ENCODE measurements at places on chromosomes 7 and 10. TPM values are rescaled to one million over a fixed set of nuclear protein-coding genes. Genes with fewer than 3 reads are reported as not detected.

- H3K4me3 ChIP-seq, result no peak overlapping the region
- DNase-seq, result no peak
- no peaks in the 10 kb centered on the region for H3K36me3 ChIP-seq
- no peak overlapping the region for H3K27ac ChIP-seq
- peaks cover 10% of the 10 kb centered on the region for H3K27me3 ChIP-seq
Observed at GRCh38 chr10:132884691-132885271, 57.6 kb downstream of the CFAP46 start.

GRCh38 chr7:84701524-84702306, 485.1 kb downstream of the SEMA3D start:
- H3K36me3 ChIP-seq, result no peaks in the 10 kb centered on the region
- no peak overlapping the region for H3K4me3 ChIP-seq
- H3K27ac ChIP-seq, result no peak overlapping the region
- DNase-seq, result no peak
- no peaks in the 10 kb centered on the region for H3K4me1 ChIP-seq
- H3K27me3 ChIP-seq, result no peaks in the 10 kb centered on the region

DNA sequence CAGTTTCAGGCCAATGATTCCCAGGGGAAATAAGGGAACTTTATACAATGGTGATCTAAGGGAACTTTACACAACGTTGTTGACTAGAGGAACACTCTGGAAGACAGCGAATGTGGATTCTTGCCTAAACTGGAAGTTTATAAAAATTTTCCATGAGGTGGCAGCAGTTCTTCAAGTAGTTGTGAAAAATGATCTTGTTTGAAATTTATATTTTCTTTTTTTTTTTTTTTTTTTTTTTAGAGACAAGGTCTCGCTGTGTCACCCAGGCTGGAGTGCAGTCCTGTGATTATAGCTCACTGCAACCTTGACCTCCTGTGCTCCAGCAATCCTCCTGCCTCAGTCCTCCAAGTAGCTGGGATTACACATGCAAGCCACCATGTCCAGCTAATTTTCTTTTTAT, 32.1 kb upstream of the GTF2I start:
- DNase-seq, result no peak
- H3K4me1 ChIP-seq, result peaks cover 2% of the 10 kb centered on the region
- H3K4me3 ChIP-seq, result no peak overlapping the region
- no peaks in the 10 kb centered on the region for H3K27me3 ChIP-seq
- H3K36me3 ChIP-seq, result no peaks in the 10 kb centered on the region
- no peak overlapping the region for H3K27ac ChIP-seq

SPDYE6 gene
- not detected for total RNA-seq

GPER1 gene
- total RNA-seq, result not detected

DNA sequence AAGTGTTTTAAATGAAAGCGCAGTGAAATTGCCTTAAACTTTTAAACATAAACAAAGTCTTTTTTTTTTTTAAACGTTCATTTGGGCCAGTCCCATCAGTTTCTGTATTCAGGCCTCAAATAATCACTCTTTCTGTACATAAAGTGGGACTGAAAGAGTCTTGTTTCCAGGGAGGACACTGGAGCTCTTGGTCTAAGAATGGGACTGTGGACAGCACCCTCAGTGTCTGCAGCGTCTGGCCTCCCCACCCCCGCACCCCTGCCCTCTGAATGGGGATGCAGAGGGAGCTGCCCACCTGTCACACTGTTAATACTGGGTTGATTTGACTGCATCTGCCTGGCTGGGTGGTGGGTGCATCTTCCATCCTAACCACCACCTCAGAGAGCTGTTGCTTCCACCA, 5.2 kb downstream of the ZNF365 start:
- no peaks in the 10 kb centered on the region for H3K36me3 ChIP-seq
- peaks cover 6% of the 10 kb centered on the region for H3K4me1 ChIP-seq
- peaks cover 22% of the 10 kb centered on the region for H3K27me3 ChIP-seq
- no peak overlapping the region for H3K4me3 ChIP-seq
- DNase-seq, result no peak
- no peak overlapping the region for H3K27ac ChIP-seq

DNA sequence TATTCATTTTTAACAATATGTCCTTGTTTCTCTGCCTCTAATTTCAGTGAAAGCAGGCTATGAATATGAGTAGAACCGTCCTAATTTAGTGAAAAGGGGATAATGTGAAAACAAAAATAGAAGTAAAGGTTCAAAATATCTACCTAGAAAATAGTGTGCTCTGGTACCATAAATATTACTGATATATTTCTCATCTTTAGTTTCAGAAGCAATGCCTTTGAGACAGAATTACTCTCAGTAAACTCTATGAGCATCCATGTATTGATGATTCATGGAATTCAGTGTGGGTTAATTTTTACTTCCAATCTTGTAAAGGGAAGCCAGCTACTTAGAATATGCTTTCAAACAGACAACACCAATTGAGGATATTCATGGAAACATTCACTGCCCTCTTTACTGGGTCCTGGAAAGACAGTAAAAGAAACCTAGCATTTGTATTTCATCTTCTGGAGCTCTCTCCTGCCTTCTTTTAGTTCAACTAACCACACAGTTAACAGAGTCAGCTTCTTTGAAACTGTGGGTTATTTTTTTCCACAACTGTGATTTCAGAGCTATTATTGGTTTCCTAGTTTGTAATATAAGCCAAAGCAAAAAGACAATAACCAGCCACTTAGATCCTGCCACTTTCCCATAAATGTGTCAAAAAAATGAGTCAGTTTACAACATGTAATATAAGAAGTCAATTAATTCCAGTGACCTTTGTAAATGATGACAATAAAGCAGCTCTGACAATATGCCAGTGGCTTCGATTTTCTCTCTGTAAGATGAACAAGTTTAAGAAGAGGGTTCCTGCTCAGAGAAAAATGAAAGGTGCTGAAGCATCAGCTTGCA, 1.7 kb downstream of the LRRN3 start:
- H3K4me1 ChIP-seq, result peaks cover 39% of the 10 kb centered on the region
- peaks cover 9% of the 10 kb centered on the region for H3K36me3 ChIP-seq
- no peak for DNase-seq
- H3K27me3 ChIP-seq, result no peaks in the 10 kb centered on the region
- H3K27ac ChIP-seq, result peak overlapping the region; percentile 98
- peak overlapping the region; percentile 94 for H3K4me3 ChIP-seq

GRCh38 chr10:104328896-104329710, 9.2 kb downstream of the ITPRIP start:
- peak overlapping the region; percentile 97 for H3K27ac ChIP-seq
- H3K4me1 ChIP-seq, result peaks cover 62% of the 10 kb centered on the region
- DNase-seq, result peak; percentile 55

PAPOLB gene
- not detected for total RNA-seq

DNA sequence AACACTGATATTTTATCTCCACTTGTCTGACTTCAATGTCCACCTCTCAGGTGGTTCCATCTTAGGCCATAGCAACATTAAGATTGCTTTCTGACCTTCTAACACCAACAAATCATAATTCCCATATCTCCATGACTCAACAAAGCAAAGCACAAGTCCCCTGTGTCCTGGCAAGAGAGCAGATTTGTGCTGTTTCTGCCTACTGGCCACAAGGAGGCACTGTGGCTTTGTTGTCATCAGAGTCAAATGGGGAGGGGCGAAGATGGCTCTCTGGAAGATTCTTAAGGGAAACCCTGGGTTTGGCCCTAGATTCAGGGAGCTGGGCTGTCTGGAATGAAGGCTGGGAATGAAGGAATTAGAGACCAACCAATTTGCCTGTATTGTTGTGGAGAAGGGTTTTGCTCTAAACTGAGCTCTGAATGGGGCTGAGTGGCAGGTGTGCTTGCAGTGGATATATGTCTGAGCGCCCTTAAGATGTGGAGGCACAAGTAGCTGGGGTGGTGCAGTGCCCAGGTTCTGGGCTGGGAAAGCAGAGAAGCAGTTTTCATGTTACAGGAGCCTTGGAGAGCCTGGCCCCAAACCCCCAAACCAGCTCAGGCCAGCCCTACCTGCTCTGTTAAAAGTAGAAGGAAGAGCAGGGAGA, 154.8 kb upstream of the PRSS58 start:
- no peaks in the 10 kb centered on the region for H3K27me3 ChIP-seq
- DNase-seq, result no peak
- H3K4me1 ChIP-seq, result peaks cover 1% of the 10 kb centered on the region
- no peaks in the 10 kb centered on the region for H3K36me3 ChIP-seq
- H3K4me3 ChIP-seq, result peak overlapping the region; percentile 2

AKR1E2 gene
- 14.4 TPM for total RNA-seq

- H3K27ac ChIP-seq, result no peak overlapping the region
- no peak for DNase-seq
- no peaks in the 10 kb centered on the region for H3K27me3 ChIP-seq
- H3K4me1 ChIP-seq, result no peaks in the 10 kb centered on the region
Observed at GRCh38 chr7:50595491-50596102, 30.4 kb upstream of the DDC start.

DNA sequence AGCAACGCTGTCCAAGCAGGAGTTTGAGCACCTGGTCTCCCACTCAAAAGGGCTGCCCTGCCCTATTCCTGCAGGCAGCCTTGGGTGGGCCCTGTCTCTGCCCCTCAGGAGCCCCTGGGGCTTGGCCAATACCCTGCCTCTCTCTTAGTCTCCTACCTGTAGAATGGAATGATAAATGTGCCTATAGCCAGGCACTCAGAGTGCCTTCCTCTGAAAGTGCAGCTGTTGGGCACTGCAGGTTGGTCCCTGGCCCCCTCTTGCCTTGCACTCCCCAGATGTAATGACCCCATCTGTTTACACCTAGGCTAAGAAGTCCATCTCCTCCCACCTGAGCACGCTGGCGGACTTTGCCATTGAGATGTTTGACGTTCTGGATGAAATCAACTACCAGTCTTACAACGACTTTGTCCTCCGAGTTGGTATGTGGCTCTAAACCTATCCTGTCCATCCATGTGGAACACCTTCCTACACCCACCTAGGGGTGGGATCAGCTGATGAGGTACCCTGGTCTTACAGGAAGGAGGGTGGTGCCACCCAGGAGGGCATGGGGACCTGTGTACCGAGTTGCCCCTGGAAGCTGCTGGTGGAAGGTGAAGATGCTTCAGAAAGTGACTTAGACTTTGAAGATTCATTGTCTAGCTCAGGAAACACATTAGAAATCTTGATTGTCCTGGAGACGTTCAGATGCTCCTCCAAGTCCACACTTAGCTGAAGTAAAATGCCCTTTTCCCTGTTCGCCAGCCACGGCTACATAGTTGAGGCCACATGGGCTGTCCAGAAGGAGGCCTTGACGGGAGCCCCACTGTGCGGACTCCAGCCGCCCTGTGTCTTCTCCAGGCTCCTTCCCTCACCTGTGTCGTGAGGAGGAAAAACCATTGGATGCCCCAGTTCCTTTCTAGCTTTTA, 134.1 kb downstream of the ADCY1 start:
- no peak overlapping the region for H3K27ac ChIP-seq
- H3K4me1 ChIP-seq, result no peaks in the 10 kb centered on the region
- no peaks in the 10 kb centered on the region for H3K36me3 ChIP-seq
- H3K27me3 ChIP-seq, result peaks cover 19% of the 10 kb centered on the region
- no peak for DNase-seq
- H3K4me3 ChIP-seq, result no peak overlapping the region

UPK3B gene
- total RNA-seq, result 8.4 TPM

DNA sequence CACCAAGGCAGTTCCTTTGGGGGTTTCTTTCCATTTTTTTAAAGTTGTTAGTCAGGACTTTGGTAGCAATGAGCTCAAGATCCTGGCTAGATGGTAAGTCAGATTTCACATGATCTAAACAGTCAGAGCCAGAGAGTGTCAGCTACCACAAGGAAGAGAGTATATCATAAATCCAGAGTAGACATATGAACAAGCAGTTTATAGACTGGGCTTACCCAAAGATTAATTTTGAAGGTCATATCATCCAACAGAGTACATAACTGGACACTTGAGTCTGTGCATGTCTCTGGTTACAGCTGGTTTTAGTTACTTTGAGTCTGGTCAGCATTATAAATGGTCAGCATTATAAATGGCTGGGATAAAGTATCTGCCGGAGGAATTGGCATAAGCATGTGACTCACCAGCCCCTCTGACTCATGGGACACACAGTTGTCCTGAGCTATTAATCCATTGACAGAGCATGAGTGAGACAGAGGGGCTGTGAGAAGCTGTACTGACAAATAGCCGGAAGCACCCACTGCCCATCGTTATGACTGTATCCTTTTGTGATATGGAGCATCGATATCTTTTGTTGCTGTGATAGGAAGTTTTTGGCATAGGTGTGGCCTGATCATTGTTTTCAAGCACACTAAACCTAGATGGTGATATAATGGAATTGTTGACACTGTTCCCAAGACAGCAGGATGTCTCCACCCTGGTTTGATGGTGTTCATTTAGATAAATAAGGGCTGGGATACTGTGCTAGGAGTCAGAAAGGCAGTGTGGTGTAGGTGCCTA, 19.3 kb downstream of the PPP1R3C start:
- no peak for DNase-seq
- no peaks in the 10 kb centered on the region for H3K36me3 ChIP-seq

DNA sequence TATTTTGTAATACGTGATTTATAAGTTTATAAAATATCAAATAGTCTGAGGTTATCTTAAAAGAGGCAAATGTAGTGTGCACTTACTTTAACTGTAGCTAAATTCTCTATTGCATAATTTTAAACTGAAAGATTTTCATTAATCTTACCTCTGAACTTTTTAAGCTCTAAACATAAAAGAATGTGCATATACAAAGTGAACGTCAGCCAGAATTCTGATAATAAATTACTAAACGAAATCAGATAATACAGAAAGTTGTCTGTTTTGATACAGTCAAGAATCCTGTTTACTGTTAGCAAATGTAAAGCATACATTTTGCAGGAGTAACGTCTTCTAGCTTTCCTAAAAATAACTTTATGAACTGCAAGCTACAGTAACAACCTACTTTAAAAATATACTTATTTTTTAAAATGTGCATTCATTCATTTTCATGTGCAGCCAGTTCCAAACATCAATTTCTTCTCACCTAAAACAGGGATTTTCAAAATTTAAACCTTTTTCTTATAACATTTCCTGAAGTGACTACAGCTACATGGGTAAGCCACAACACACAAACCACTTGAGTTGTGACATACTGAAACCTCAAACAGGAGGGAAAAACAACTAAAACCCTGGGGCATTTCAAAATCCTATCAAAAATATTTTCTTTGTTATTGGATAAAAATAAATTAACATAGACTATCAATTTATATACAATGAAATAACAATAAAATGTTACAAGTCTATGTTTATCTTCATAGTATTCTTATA, 92.7 kb downstream of the RNLS start:
- no peak overlapping the region for H3K4me3 ChIP-seq
- DNase-seq, result peak; percentile 28
- no peak overlapping the region for H3K27ac ChIP-seq
- H3K36me3 ChIP-seq, result peaks cover 5% of the 10 kb centered on the region
- H3K4me1 ChIP-seq, result peaks cover 37% of the 10 kb centered on the region
- H3K27me3 ChIP-seq, result no peaks in the 10 kb centered on the region

TMEM184A gene
- not detected for total RNA-seq

GRCh38 chr7:1234049-1234880, 1.6 kb downstream of the UNCX start:
- H3K4me3 ChIP-seq, result peak overlapping the region; percentile 59
- H3K4me1 ChIP-seq, result peaks cover 24% of the 10 kb centered on the region
- H3K27me3 ChIP-seq, result peaks cover 28% of the 10 kb centered on the region

PVRIG gene
- total RNA-seq, result 83.8 TPM

Measured in naive thymus-derived CD8-positive, alpha-beta T cell (primary cell).